ENCODE measurements at places on chromosomes 16 and 17.
A peak's percentile ranks its signal among the peaks of the same experiment; 100 is the strongest.

DNA sequence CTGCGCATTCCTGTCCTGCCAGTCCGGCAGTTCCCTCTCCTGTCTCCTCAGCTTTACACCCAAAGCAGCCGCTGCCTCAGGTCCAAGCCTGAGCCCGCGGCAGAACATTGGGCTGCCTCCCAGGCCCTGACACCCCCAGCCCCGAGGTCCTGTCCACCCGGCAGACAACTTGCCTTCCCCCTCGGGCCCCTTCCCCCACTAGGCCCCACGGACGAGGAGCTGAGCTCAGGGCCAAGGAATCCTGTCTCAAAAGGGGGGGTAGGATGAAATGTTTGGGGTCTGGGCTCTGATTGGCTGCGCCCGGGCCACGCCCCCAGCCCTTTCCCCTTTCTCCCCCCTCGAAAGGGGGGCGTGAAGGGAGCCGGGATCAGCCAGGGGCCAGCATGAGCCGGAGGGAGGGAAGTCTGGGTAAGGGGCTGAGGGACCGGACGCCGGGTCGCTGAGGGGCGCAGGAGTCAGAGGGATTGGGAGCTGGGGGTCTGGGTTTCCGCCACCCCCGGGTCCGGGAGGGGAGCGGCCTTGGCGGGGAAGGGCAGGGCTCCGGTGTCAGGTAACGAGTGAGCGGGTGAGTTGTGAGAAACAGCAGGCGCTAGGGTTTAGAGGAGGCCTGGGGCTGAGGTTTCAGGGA lies at the start of gene CTF1:
TSS of gene CTF1 (plus strand) at position 354 of the 628 bp plus-strand sequence. CDS start at position 384, 30 bp downstream.
- DNase-seq = no peak

GRCh38 chr16:22804893-22805292 lies 9.1 kb upstream of the HS3ST2 start:
- no peak for DNase-seq

- no peak for DNase-seq
Measured at GRCh38 chr17:56305007-56305406, 151.7 kb downstream of the ANKFN1 start.

- no peak for DNase-seq
Measured at GRCh38 chr16:53504665-53505064, 1.7 kb upstream of the AKTIP start.

DNA sequence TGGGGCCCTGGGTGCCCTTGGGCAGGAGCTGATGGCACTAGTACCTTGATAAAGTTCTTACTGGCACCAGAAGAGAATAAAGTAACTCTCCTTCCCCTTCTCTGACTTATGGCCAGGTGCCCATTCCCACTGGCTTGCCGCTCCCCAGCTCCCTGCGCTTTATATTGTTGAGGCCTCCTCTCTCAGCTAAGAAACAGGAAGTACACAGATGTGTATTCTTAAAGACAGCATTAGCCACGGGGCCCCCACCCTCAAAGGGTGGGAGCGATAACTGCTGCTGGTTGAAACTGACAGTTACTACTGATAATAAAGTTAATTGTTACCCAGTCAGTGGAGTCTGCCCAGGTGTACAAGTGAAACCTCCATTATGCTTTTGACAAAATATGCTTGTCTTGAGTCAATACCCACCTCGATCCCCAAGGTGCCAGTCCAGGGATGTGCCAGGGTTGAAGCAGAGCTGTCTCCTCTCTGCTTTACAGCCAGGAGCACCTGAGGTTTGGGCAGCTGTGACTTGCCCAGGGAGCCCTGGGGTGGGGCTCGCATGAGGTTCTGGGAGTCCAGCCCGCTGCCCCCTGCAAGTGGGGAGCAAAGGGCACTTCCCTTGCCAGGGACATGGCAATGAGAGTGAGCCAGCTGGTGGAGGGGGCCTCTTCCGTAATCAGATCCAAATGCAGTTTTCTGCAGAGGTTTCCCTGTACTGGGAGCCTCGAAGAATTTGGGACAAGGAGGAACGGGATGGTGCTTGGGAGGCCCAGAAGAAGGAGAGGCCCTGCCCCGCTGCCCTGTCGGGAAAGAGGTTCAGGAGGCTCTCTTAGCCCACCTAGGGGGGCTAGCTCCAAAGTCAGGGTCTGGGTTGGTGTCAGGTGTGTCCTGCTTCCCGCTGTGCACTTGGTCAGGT lies 5.4 kb upstream of the CLDN9 start:
- no peak for DNase-seq

DNA sequence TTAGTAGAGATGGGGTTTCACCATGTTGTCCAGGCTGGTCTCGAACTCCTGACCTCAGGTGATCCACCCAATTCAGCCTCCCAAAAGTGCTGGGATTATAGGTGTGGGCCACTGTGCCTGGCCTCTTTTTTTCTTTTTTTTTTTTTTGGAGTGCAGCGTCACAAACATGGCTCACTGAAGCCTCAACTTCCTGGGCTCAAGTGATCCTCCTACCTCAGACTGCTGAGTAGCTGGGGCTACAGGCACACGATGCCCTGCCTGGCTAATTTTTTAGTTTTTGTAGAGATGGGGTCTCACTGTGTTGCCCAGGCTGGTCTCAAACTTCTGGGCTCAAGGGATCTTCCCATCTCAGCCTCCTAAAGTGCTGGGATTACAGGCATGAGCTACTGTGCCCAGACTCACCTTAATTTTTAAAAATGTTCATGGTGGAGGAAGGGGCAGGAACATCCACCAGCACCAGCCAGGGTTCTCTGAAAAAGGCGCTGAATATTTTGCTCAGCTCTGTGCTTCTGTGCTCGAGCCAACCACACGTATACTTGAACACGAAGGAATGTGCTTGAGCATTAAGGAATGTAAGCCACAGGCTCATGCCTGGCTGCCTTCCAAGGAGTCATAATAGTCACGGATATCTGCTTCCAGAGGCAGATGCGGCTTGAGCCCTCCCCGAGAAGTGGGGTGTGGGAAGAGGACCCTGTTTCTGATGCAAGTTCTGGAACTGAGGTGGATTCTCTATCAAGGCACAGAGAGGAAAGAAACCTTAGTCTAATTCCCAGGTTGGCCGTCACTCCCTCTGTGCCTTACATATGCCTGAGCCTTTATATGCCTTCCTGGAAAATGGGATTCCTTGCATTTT lies 65.5 kb upstream of the CREBBP start:
- DNase-seq = no peak

- DNase-seq = no peak
Measured at GRCh38 chr16:6189216-6189615, 1091.6 kb upstream of the EEF2KMT start.

DNA sequence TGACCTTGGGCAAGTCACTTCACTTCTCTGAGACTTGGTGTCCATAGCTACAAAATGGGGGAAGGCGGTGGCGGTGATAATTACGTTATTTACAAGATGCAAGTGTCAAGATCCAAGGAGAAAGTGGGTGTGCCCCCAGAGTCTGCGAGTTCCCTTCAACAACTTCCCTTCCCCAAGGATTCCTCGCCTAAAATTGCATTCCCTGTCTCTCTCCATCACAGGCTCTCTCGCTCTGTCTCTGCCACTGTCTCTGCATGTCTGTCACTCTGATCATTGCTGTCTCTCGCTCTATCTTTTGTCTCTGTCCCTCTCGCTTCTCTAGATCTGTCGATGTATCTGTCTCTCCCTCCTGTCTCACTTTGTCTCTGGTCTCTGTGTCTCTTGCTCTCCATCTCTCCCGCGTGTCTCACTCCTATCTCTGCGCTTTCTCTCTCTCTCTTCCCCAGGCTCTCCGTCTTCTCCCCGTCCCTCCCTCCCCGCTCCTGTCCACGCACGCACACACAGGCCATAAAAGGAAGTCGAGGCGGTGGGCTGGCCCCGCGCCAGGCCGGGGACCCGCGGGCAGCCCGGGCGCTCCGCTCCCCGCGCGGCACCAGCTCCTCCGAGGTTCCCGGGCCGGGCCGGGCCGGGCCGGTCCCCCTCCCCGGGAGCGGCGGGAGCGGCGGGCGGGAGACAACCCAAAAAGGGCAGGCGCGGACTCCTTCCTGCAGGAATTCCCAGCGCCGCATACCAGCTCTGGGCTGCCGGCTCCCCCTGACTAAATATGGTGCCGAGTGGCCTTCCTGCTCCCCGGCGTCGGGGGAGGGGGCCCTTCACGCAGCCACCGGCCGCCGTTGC lies 1.1 kb upstream of the MYH11 start:
- DNase-seq = no peak

DNA sequence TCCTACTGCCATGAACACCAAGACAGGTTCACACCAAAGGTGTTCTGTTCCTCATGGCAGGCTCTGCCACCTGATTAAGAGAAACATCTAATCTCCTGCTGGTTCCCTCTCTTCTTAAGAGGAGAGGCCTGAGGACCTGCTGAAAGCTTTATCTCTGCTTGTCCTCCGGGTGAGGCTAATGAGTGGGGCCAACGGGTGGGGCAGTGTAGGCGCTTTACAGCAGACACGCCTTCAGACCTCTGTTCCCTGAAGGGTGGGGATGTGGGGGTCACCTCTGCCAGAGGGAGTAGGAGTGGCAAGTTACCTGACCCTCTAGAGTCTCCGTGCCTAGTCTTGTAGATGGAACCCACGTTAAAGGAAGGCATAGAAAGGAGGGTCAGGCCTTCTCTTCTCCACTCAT lies 4.2 kb upstream of the MRM1 start:
- no peak for DNase-seq

DNA sequence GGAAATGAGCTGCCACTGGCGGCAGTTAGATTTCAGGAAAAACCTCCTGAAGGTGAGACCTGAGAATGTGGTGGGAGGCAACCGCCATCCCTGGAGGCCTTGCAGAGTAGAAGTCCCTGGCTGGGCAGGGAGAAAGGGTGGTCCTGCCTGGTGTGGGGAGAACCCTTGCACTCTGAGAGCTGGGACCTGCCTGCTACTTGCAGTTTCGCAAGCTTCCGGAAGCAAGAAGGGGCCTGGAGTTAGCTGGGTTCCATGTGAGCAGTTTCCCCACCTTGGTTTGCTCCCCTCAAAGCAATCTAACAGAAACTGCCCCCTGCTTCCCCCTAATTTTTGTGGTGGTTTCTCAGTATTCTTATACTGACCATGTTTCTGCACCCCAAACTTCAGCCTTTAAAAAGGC lies 6.5 kb downstream of the ZNF629 start:
- no peak for DNase-seq

- DNase-seq = no peak
Measured at GRCh38 chr17:54172096-54172984, 349.6 kb downstream of the KIF2B start.

DNA sequence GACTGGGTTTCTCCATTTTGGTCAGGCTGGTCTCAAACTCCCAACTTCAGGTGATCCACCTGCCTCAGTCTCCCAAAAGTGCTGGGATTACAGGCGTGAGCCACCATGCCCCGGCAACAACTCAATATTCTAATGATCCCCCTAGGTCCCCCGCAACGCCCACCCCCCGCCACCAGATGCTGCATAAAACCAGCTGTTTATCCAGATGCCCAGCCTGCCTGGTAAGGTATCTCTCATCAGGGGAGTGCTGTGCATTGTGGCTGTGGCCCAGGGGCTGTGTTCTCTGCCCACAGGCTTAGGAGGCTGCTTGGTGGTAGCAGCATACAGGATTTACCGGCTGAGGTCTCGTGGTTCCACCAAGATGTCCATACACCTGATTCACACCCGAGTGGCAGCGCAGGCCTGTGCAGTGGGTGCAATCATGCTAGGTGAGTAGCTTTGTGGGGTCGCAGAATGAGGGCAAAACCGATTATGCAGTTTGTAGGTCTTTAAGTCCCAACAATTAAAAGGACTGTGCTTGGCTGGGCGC lies 1.3 kb downstream of the HIGD1B start:
- DNase-seq = no peak

- no peak for DNase-seq
Measured at GRCh38 chr16:25411396-25412081, 153.9 kb upstream of the ZKSCAN2 start.

- DNase-seq = no peak
Measured at GRCh38 chr16:59126486-59126885, 392.4 kb upstream of the GOT2 start.

- DNase-seq = no peak
Measured at GRCh38 chr16:20094157-20094556, 20.5 kb upstream of the GPR139 start.

- peak; percentile 84 for DNase-seq
Measured at GRCh38 chr17:57408071-57408811, 151.9 kb downstream of the MSI2 start.

DNA sequence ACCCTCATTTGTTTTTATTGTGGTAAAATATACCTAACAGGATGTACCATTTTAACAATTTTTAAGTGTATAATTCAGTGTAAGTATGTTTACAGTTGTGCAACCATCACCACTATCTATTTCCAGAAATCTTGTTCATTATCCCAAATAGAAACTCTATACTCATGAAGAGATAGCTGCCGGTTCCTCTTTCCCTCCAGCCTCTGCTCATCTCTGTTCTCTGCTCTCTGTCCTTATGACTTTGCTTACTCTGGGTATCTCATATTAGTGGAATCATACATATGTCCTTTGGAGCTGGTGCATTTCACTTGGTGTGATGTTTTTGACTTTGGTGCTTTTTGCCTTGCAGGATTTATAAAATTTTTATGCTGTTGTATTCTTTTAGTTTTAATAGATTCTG lies 19.4 kb downstream of the CYLD start:
- no peak for DNase-seq

GRCh38 chr17:79150799-79151198 lies 76.2 kb downstream of the ENGASE start:
- DNase-seq = no peak

- peak; percentile 47 for DNase-seq
Measured at GRCh38 chr16:67562918-67563707, 787 bp downstream of the CTCF start.

DNA sequence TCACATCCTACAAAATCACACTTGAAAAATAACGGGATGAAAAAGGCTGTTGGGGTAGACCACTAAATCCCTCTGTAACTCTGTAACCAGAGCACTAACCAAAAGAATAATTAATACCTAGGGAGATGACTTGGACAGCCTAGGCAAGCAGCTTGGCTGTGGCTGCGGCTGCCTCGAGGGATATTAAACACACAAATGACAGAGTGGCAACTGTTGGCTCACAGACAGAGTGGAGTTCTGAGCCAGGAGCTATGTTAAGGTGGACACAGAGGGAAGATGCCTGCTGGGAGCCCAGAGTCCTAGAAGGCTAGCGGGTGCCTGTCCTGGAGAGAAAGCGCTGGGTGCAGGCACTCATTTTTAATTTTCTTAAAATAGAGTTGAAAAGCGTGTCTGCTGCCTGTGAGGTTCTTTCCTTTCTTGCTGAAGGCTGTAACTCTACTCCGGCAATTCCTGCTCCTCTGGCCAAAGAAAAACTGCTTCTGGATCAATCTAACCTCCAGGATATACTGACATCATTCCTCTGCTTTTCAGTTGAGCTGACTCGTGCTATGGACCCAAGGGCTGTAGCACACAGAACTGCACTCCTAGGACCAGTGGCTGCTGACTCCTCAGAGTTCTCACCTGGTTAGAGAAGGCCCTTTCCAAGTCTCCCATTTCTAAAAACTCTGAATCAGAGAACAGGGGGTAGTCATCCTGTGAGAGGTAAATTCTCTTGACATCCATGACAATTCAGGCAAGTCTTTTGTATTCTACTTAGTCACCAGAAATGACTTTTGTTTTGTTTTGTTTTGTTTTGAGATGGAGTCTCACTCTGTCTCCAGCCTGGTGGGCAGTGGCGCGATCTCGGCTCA lies 147.9 kb downstream of the STX8 start:
- DNase-seq = peak; percentile 66

Data from NCI-H2081 (cell line).